ENCODE measurements at places on chromosomes 7 and 10.

GRCh38 chr10:59099481-59099880, 77.0 kb upstream of the PHYHIPL start:
- DNase-seq, result no peak

GRCh38 chr10:48509974-48510692, 94.7 kb downstream of the ARHGAP22 start:
- DNase-seq, result no peak

- no peak for DNase-seq
These were observed 13.7 kb downstream of the THSD7A start for GRCh38 chr7:11818281-11818680.

DNA sequence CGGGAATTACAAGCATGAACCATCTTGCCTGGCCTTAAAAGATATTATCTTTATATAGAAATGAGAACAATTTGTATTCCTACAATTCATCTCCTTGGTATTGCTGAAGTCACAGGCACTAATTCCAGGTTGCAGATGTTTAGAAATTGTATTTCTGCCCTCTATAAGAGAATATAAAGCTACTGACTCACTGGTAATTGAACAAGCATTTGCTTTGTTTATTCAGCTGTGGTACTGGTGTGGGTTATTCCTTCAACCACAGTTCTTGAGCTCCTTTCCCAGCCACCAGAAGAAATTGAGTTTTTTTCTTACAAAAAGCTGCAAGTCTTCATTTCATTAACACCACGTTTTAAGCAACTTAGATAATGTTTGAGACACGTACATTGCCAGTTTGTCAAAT, 29.0 kb upstream of the MPP7 start:
- no peak for DNase-seq

DNA sequence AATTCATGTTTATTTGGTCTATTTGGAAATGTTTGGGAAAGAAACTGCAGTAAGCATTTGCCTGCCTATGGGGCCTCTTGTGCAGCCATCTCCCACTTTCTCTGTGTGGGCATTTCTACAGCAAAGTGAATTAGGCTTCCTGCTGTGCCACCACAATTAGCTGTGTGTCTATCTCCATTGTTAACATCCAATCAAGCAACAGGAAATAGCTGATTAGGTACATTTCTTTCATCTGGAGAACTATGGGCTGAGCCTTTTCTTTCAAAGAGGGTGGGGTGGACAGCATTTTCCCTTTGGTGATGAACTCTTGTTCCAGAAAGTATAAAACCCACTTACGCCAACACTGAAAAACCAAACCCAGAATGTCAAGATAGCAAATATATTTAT, 640.0 kb downstream of the ACTR3B start:
- DNase-seq, result no peak

DNA sequence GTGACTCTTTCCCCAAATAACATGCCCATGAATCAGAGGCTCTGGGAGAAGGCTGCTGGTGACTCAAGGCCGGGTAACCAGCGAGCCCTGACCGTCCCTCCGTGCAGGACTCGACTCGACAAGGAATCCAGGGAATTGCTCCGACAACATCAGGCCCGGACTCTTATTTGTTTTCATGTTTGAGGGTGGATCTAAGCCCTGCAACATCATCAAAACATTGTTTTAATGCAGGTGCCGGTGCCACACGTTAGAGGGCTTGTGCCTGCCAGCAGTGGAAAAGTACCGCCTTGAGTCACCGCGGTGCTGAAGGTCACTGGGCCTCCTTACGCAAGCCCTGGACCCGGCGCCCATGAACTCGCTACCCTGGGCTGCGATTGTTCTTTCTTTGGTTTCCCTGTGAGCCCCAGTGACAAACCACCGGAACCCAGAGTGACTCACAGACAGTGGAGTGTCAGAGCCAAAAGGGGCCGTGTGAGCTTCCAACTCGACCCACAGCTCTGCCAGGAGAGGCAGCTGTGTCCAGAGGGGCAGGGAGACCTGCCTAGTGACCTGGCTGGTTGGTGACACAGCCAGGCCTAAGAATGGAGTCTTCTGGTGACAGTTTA, 139.4 kb upstream of the SHH start:
- DNase-seq, result no peak

- DNase-seq, result no peak
These were observed 21.9 kb upstream of the ADAM22 start for GRCh38 chr7:87912121-87912520.

DNA sequence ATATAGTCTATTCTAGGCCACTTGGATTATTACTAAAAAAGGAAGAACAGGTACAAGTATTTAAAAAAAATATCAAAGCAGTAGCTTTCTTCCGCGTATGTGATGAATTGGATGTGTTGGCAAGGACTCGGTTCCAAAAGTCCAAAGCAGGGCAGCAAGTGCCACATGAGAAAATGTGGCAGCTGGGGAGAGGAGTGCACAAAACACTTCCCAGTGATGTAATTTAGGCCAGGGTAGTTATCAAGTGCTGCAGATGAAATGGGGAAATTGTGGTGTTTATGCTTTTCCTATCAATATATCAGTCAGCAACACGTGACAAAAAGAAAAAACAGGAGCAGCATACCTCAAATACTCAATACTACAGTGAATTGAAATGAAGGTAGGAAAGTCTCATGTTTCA, 7.0 kb downstream of the RHOBTB1 start:
- no peak for DNase-seq

- DNase-seq, result no peak
These were observed 260.2 kb downstream of the AUTS2 start for GRCh38 chr7:69858471-69858870.

DNA sequence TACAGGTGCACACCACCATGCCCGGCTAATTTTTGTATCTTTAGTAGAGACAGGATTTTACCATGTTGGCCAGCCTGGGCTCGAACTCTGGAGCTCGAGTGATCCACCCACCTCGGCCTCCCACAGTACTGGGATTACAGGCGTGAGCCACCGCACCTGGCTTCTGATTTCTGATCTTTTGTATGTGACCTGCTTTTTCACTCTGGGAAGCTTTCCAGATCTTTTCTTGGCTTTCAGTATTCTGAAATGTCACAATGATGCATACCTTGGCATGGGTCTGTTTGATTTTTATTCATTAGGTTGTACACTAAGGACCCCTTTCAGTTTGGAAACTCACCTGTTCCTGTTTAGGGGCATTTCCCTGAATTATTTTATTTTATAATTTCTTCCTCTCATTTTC, 41.6 kb downstream of the PROSER2 start:
- DNase-seq, result no peak

DNA sequence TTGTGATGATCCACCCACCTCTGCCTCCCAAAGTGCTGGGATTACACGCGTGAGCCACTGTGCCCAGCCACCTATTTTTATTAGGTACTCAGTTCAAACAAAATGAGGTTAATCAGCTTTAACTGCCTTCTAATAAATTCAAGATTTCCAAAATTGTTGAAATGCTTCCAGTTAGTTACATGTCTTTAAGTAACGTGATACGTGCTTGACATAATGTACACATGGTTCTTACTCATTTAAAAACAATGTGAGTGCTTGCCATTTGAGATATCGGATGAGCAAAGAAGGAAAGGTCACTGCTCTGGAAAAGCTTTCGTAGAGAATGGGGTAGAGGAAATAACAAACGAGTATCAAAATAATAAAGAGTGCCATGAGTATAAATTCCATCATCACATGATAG, 83.6 kb downstream of the KMT2E start:
- DNase-seq, result no peak

DNA sequence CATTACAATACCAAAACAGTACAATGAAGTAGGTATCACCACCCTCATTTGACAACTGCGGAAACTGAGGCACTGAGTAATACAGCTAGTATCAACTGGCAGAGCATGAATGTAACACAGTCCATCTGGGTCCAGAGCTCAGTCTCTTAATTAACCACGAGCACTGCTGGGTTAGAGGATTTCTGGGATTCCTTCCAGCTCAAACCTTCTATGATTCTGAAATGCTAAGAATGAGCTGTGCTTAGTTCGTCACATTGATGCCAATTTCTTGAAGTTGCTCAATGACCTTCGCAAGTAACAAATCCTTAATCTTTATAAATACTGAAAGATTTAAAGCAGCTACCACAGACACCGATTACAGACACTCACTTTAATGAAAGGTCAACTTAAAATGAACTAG, 62.5 kb downstream of the SGMS1 start:
- DNase-seq, result no peak

DNA sequence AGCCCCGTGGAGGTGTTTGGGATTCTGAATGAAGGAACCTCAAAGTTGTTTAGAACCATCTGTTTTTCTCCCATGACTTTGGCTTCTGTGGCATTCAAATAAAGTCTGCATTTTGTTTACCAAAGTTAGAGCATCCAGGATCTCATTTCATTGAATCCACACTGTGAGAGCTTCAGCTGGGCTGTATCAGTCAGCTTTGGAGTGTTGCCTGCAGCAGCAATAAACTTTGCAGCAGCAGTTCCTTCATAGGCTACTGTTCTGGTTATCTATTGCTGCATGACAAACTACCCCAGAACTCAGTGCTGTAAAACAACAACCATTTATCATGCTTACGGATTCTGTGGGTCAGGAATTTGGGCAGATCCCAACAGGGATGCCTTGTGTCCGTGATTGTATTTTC, 1575.2 kb upstream of the LRRTM3 start:
- no peak for DNase-seq

DNA sequence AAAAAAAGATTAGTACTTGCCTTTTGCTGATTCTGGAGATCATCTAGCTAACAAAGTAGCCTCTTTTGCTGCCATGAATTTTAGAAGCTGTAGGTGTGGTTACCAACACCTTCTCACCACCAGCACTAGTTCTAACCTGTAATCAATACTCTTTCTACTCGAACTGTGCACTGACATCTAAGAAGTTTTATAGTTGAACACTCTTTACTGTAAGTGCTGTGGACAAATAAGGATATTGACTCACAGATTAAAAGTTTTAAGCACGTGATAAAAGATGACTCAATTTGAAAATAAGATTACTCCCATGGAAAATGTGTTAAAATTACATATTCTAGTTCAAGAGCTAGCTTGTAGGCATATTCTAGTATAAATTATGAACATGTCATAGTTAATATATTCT, 89.9 kb downstream of the REEP3 start:
- no peak for DNase-seq

DNA sequence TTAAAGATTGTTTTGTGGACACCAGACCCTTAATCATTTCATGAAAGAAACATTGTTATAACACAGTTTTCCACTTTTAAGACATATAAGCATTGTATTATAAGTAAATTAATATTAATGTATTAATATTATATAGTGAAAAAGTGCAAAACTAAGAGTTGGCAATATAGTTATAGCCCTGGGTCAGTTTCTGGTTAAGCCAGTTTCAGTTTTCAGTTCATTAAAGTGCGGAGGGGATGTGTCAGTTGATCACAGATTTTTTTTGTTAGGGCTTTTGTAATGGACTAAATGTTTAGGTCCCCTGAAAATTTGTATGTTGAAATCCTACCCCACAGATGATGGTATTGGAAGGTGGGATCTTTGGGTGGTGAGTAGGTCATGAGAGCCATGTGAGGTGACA, 45.7 kb upstream of the GPR37 start:
- DNase-seq, result no peak

- DNase-seq, result no peak
These were observed 11.0 kb downstream of the RHBDD2 start for GRCh38 chr7:75889826-75890225.

DNA sequence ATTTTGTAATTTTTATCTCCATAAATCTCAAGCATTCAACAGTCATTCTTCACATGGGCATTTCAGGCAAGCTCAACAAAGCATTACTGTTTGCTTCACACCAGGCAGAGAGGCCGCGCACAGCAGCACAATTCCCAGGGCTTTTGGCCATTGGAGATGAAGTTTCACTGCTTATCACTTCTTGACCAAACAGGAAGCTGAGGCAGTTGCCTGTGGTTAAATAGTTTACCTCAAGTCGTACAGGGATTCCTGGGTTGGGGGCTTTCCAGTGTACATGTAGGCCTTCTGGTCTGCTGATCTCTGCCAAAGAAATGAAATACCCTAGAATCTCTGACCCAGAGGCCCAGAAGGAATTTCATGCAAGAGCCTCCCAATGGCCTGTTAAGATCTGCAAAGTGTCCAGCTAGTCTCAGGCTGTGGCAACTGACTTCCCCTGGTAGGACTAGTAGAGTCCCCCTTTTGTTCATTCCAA, 11.2 kb upstream of the PRDX3 start:
- no peak for DNase-seq

DNA sequence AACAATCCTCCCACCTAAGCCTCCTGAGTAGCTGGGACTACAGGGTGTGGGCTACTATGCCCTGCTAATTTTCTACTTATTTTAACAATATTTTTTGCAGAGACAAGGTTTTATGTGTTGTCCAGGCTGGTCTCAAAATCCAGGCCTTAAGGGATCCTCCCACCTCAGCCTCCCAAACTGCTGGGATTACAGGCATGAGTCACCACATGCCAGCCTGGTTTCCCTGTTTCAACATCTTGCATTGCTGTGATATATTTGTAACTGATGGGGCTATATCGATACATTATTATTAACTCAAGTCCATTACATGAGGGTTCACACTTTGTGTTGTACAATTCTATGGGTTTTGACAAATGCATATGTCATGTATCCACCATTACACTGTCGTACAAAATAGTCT, 41.9 kb upstream of the OGDHL start:
- no peak for DNase-seq
